ENCODE measurements at places on chromosomes 11 and 22. TPM values are rescaled to one million over a fixed set of nuclear protein-coding genes. Genes with fewer than 3 reads are reported as not detected.

DNA sequence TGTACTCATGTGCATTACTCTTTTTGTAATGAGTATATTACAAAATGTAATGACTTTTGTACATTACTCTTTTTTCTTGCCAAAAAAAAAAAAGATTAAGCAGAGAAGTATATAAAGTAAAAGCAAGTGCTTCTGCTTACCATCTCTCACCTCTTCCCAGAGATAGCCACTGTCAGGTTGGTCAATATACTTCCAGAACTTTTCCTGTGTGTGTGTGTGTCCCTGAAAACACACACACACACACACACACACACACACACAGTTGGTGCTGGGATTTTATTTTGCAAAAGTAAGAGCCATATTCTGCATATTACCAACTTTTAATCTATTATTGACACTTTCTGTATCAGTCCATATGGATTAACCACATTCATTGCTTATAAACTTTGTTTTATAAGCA lies 2.5 kb downstream of the IGLL5 start:
- no peak overlapping the region for H3K4me3 ChIP-seq
- no peak overlapping the region for H3K27ac ChIP-seq
- DNase-seq, result no peak
- H3K4me1 ChIP-seq, result no peaks in the 10 kb centered on the region
- H3K27me3 ChIP-seq, result peaks cover 5% of the 10 kb centered on the region
- no peaks in the 10 kb centered on the region for H3K36me3 ChIP-seq

DNA sequence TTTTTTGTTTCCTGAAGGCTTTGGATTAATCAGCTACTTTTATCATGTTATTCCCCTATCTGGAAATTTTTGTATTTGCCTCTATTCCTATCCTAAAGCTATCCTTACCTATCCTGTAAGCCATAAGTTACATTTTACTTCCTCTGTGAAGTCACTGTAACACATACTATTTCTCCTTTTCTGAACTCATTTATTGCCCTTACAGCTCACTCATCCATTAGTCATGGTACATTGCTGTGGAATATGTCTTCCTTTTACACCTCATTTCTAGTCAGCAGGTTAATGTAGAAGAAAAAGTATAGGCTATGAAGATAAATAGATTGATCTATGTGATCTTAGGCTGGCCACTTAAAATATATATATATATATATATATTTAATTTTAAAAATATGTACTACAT lies 28.0 kb downstream of the SWAP70 start:
- H3K4me3 ChIP-seq, result no peak overlapping the region
- peak; percentile 62 for DNase-seq
- H3K27ac ChIP-seq, result peak overlapping the region; percentile 75
- peaks cover 57% of the 10 kb centered on the region for H3K4me1 ChIP-seq

DNA sequence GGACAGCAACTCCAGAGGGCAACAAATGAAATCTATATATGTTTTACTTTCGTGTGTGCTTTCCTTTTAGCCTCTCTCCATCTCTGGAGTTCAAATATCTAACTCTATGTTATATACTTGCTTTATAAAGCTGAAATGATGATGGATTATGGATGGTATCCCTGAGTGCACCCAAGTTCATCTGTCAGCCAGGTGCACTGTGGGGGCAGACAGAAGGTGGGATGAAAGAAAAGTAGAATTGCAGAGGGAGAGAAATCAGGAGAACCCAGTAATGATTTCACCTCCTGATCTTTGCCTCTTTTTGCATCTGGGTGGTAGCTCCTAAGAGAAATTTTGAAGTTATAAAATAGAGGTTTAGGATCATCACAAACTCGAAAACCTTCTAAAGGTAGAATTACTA lies 2.4 kb downstream of the MUC15 start:
- no peaks in the 10 kb centered on the region for H3K4me1 ChIP-seq
- no peaks in the 10 kb centered on the region for H3K27me3 ChIP-seq
- H3K36me3 ChIP-seq, result no peaks in the 10 kb centered on the region
- no peak overlapping the region for H3K4me3 ChIP-seq

DNA sequence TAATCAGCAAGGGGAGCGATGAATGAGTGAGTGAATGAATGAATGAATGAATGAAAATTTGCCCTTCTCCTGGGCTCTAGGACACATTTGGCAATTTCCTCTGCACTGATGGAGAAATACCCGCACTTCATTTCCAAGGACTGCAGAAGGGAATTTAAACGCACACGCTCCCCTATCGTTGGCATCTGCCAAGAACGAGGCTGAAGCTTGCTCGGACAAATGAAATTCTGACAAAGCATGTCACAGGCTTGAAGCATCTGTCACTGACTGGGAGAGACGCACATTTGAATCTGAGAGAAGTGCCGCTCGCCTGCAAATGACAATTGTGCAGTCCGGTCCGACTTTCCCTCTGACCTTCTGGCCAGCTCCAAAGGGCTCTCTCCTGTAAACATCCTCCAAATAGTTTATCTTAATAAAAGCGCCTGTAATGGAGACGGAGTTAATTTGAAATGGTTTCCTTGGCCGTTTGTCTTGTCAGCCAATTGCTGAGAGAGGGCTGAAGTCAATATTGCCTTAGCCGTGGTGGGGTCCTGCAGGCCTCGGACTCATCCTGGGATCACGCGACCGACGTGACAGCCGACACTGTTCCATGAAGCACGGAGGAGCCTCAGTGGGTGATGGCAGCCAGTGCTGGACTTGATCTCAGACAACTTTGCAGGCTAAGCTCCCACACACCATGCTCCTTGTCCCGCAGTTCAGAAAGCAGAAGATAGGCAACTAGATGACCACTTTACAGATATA lies 260.7 kb downstream of the MN1 start:
- no peak for DNase-seq
- H3K27ac ChIP-seq, result no peak overlapping the region
- peaks cover 2% of the 10 kb centered on the region for H3K4me1 ChIP-seq
- H3K36me3 ChIP-seq, result no peaks in the 10 kb centered on the region
- H3K27me3 ChIP-seq, result peaks cover 2% of the 10 kb centered on the region

DNA sequence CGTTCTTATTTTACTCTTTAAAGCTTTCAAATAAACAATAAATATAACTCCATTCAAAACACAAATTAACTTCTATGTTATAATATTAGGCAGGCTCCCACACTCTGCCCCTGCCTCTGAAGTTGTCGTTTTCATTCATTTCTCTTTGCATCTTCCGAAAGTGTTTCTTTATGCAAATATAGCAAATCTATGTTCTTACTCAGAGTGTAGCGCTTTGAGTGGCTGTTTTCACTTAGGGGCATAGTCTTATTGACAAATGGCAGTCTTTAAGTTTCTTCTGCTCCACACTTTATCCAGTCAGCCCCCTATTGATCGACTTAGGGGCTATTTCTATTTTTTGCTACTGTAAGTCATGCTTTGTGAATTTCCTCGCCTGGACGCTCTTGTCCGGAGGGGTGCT lies 45.3 kb upstream of the RTL6 start:
- DNase-seq, result no peak
- H3K4me1 ChIP-seq, result no peaks in the 10 kb centered on the region
- no peaks in the 10 kb centered on the region for H3K36me3 ChIP-seq
- no peak overlapping the region for H3K27ac ChIP-seq
- no peaks in the 10 kb centered on the region for H3K27me3 ChIP-seq

DNA sequence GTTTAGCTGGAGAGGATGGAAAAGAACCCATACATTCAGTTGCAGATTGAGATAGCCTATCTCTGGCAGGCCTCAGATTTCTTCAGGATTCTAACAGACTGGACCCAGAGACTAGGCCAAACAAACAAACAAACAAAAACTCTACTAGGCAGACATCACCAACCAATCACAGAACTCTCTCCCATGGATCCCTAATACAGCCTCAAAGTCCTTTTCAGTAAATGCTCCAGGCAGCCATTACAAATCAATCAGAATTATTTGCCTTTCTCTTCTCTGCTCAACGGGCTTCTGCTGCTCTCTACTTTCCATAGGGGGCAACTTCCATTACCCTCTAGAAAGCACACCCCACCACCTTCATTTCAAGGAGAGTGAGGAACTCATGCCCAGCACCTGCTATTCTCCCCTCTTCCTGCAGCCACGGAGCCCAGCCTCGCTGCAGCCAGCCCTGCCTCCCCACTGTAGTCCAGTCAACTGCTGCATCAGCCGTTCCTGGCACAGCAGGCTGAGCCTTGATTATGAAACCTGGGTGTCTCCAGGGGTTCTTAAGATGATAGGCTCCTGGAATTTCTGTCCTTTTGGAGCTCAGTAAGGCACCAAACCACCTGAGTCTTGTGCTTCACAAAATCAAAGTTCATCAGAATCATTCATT lies 19.0 kb upstream of the SMIM35 start:
- H3K36me3 ChIP-seq, result no peaks in the 10 kb centered on the region
- DNase-seq, result no peak
- peaks cover 4% of the 10 kb centered on the region for H3K27me3 ChIP-seq
- H3K4me1 ChIP-seq, result no peaks in the 10 kb centered on the region
- H3K4me3 ChIP-seq, result no peak overlapping the region

DNA sequence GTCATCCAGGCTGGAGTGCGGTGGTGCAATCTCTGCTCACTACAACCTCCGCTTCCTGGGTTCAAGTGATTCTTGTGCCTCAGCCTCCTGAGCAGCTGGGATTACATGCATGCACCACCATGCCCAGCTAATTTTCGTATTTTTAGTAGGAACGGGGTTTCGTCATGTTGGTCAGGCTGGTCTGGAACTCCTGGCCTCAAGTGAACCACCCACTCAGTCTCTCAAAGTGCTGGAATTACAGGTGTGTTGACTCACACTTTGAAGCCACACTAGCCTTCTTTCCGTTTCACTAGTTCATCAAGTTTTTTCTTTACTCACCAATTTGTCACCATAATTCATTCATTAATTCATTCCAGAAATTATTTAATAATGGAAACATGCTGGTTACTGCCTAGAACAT lies 298.4 kb upstream of the MTNR1B start:
- H3K36me3 ChIP-seq, result no peaks in the 10 kb centered on the region
- no peaks in the 10 kb centered on the region for H3K4me1 ChIP-seq
- no peak overlapping the region for H3K27ac ChIP-seq

- H3K36me3 ChIP-seq, result no peaks in the 10 kb centered on the region
- no peak overlapping the region for H3K4me3 ChIP-seq
- H3K27ac ChIP-seq, result peak overlapping the region; percentile 87
- peaks cover 29% of the 10 kb centered on the region for H3K4me1 ChIP-seq
- DNase-seq, result peak; percentile 55
These were observed 1.9 kb upstream of the MMP1 start for GRCh38 chr11:102799681-102800340.

DNA sequence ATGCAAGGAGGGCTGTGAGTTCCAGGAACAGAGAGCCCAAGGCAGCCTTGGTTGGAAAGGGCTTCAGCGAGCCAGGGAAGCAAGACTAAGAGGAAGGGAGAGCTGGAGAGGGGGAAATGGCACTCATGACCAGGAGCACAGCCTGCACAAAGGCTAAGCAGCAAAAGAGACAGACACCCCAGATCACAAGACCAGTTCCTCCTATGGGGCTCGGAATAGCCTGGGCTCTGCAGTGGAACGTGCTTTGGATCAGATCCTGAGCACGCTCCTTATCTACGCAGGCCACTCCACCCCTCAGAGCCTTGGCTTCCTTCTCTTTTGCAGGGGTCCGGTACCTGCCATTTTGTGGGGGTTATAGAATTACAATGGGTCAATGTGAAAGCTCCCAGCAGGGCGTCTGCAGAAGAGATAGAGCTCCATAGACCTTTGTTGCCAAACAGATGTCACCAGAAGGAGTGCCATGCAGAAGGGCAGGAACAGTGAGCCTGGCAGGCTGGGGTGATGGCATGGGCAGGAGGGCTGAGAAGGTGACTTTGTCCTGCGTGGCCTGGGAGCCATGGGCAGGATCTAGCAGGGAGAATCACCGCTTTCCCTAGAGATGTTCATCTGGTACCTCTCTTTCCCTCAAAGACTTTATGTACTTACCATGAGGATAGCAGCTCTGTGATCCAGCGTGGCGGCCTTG lies 33.8 kb downstream of the ZC3H7B start:
- H3K4me1 ChIP-seq, result peaks cover 7% of the 10 kb centered on the region
- no peaks in the 10 kb centered on the region for H3K27me3 ChIP-seq
- peaks cover 57% of the 10 kb centered on the region for H3K36me3 ChIP-seq
- no peak overlapping the region for H3K4me3 ChIP-seq

DNA sequence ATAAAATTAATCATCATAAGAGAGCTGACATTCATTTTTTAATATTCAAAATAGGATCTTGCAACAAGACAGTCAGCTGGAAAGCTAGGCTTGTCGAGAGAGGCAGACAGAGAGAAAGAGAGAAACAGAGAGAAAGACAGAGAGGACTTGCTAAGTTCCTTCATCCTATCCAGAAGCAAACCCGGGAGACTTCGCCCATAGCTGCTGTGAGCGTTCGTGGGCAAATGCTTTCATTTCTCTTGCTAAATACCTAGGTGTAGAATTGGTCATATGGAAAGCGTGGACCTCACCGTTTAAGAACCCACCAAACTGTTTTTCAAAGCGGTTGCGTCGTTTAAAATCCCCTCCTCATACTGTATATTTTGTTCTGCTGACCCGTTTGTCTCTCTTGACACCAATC lies 25.3 kb upstream of the KRTAP5-6 start:
- no peak for DNase-seq
- no peak overlapping the region for H3K4me3 ChIP-seq
- H3K27me3 ChIP-seq, result peaks cover 20% of the 10 kb centered on the region
- H3K36me3 ChIP-seq, result no peaks in the 10 kb centered on the region
- H3K4me1 ChIP-seq, result no peaks in the 10 kb centered on the region

DNA sequence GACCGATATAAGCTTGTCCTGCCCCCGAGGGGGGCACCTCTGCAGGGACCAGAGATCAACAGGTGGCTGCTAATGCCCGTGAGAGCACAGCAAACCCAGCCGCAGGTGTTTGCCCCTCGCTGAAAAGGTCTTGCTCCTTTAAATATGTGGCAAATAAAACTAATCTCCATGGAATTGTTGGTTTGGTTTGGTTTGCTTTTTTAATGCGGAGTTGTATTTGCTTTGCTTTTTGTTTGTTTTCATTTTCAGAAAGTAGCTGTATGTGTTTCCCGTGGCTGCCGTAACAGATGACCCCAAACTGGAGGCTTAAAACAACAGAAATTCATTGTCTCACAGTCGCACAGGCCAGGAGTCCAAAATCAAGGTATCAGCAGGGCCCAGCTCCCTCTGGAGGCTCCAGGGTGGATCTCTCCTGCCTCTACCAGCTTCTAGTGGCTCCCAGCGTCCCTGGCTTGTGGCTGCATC lies 93.0 kb downstream of the CELSR1 start:
- no peak for DNase-seq
- H3K27ac ChIP-seq, result no peak overlapping the region
- no peaks in the 10 kb centered on the region for H3K4me1 ChIP-seq
- no peaks in the 10 kb centered on the region for H3K36me3 ChIP-seq
- H3K27me3 ChIP-seq, result no peaks in the 10 kb centered on the region

Gene RTN4R
- 1.2 TPM for total RNA-seq

Gene OR5T1
- not detected for total RNA-seq

Gene OR52E6
- not detected for total RNA-seq

Gene ARRB1
- 83.7 TPM for total RNA-seq

Gene KCNK7
- 1.3 TPM for total RNA-seq

Gene TMEM86A
- 2.6 TPM for total RNA-seq

Gene ELFN2
- total RNA-seq, result 1.3 TPM

Gene RIMBP3C
- not detected for total RNA-seq

Gene BARX2
- not detected for total RNA-seq

Gene DUSP18
- 18.3 TPM for total RNA-seq

Gene GGTLC3
- total RNA-seq, result not detected
